ENCODE measurements at places on chromosomes 1 and 21.

DNA sequence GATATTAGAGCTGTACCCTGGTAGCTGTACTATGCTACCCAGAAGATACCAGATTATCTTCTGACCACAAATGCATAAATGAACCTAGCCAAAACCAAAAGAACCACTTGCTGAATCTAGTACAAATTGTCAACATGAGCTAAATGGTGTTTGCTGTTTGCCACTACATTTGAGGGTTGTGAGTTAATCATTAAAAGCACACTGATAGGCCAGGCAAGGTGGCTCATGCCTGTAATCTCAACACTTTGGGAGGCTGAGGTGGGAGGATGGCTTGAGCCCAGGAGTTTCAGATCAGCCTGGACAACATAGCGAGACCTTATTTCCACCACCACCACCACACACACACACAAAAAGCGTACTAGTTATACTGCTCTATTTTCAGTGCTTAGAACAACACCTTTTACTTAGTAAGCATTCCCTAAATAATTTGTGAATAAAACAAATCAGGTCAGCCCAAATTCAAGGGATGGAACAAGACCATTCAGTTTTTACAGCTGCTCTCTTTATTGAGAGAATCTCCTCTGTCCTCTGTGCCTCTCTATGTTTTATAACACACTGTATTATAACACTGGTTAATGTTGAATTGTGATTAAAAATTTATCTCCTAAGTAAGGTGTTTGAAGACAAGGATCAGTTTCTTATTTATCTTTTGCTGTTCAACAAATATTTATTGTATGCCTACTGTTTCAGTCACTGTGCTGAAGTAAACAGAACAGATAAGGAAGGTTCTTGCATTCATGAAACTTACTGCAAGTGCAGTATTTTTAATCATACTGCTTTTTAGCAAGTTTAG lies 44.0 kb downstream of the MAGI3 start:
- no peak for DNase-seq

- DNase-seq = no peak
These were observed 66.8 kb downstream of the GPR137B start for GRCh38 chr1:236209185-236209584.

GRCh38 chr1:236433819-236434315 lies 39.8 kb downstream of the EDARADD start:
- no peak for DNase-seq

- DNase-seq = no peak
These were observed 96.9 kb downstream of the KCNH1 start for GRCh38 chr1:211037095-211037494.

DNA sequence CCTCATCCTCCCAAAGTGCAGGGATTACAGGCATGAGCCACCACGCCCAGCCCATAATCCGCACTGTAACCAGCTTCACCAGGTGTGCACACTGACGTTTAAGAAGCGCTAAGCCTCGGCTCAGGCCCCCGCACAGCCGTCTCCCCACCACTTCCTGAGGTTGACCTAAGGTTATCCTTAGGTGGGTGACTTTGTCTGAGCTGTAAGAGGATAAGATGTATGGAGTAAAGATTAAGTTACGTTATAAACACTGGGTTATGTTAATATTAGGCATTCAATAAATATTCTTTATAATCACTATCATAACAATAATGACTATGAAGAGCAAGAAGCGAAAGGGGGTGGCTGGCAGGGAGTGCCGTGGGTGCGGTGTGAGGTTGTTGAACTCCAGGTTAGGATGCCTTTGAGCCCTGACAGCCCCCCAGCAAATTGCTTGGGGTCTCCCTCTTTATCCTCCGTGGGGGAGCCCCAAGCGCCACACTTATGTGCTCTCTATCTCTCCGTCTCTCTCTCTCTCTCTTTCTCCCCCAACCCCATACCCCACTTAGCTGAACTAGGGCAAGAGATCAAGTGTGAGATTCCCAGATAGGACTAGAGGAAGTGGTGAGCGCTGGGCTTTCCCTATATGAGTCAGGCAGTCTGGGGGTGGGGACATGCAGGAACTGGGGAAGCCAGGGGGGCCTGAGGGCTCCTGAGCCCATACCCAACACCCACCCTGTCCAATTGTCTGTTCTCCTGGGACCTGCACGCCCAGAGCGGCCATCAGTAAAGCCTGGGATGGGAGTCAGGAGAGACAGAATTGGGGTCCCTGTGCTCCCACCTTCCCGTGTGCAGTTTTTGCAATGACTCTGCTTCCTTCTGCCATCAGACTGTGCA lies 7.6 kb downstream of the EFHD2 start:
- no peak for DNase-seq

DNA sequence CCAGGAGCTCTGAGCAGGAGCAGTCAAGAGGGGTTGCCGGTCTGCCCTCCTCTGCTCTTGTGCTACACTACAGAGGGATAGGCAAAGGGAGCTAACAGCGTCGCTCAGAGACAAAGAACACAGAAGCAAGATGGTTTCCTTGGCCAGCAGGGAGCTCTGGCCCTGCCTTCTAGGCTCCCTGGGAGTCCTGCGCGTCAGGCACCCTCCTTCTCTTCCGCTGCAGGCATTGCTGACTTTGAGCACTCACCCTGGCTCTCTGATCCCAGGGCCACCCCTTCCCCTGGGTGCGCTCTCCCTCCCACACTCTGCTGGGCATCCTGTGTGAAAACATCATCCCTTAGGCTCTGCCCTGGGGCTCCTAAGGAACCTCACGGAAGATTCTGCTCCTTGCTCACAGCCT lies 489 bp downstream of the TNNI1 start:
- DNase-seq = no peak
